AG04450 (cell line): ENCODE measurements at places on chromosomes 16 and 17. TPM values are rescaled to one million over a fixed set of nuclear protein-coding genes. Genes with fewer than 3 reads are reported as not detected.

- peak; percentile 67 for DNase-seq
These were observed 1.7 kb upstream of the SLC16A11 start for GRCh38 chr17:7045492-7046126.

SLC38A8 gene
- not detected in 2 replicates for polyA plus RNA-seq

DNA sequence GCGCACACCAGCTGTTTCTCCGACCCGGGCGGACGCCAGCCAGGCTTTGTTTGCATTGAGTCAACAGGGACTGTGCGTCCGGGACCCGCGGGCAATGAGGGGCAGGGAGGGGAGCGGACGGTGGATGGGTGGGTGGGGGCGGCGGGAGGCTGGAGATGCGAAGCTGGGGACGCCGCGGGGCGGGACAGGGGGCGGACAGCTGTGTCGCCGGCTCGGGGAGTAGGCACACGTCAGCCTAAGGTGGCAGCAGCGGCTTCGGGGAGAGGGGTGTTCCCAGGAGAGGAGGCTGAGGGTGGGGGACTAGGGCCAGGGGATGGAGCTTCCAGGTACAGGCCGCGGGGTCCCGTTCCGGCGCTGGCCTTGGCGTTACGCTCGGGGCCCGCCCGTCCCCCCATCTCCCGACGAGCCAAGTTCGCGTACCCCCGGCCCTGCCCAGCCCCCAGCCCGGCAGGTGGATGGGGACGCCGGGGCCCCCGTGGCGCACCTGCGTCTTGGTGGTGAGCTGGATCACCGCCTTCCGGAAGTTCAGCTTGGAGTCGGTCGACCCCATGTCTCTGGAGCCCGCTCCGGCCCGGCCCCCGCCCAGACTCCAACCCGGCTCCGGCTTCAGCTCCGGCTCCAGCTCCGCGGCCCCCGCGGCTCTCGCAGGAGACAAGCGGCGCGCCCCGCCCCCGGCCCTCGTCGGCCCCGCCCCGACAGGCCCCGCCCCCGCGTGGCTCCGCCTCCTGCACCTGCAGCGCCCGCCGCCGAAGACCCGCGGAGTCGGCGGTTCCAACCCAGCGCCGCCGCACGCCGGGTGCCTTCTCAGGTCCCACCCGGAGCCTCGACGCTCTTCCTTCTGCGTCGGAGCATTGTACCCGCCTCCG lies at the start of gene HID1:
Gene HID1 (minus strand): TSS at position 653 of the 866 bp plus-strand sequence. CDS start 103 bp downstream, at position 550.
- DNase-seq, result no peak

- no peak for DNase-seq
These were observed 3.0 kb downstream of the PDILT start for GRCh38 chr16:20401475-20402016.
